Pancreas (tissue), 10 donors: ENCODE measurements at places on chromosomes 1 and 21. TPM values are rescaled to one million over a fixed set of nuclear protein-coding genes. Genes with fewer than 3 reads are reported as not detected.
A peak's percentile ranks its signal among the peaks of the same experiment; 100 is the strongest.

EFNA1 gene
- total RNA-seq = 21.1 TPM

GBP7 gene
- not detected for total RNA-seq

GRCh38 chr1:8472668-8473067 lies 154.8 kb downstream of the SLC45A1 start:
- no peak overlapping the region for H3K4me3 ChIP-seq
- DNase-seq = no peak
- no peaks in the 10 kb centered on the region for H3K36me3 ChIP-seq
- H3K4me1 ChIP-seq = peaks cover 7% of the 10 kb centered on the region

LIPI gene
- not detected for total RNA-seq

RHEX gene
- total RNA-seq = 1.7 TPM

DNA sequence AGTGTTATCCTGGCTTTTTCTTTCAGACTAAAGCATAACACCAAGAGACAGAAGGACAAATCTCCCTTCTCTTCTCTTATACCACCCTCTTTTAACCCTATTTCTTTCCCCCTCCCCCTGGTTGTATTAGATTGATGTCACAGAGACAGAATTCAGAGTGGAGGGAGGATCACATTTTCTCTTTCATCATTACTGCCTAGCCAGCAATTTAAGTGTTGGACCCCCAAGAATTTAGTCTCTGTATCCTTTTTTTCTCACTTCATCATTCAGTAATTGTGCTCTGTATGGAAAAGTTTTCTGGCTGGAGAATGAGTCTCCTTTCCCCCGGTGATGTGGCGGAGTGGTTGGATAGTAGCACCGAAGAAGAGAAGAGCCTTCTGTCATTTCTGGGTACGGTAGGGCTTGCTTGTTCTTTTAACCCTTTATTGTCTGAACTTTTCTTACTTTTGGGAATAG lies 124.8 kb downstream of the CLEC20A start:
- H3K27me3 ChIP-seq = no peaks in the 10 kb centered on the region
- no peak overlapping the region for H3K4me3 ChIP-seq
- no peak for DNase-seq
- no peaks in the 10 kb centered on the region for H3K36me3 ChIP-seq
- no peaks in the 10 kb centered on the region for H3K4me1 ChIP-seq

AZIN2 gene
- 2.8 TPM for total RNA-seq

DNA sequence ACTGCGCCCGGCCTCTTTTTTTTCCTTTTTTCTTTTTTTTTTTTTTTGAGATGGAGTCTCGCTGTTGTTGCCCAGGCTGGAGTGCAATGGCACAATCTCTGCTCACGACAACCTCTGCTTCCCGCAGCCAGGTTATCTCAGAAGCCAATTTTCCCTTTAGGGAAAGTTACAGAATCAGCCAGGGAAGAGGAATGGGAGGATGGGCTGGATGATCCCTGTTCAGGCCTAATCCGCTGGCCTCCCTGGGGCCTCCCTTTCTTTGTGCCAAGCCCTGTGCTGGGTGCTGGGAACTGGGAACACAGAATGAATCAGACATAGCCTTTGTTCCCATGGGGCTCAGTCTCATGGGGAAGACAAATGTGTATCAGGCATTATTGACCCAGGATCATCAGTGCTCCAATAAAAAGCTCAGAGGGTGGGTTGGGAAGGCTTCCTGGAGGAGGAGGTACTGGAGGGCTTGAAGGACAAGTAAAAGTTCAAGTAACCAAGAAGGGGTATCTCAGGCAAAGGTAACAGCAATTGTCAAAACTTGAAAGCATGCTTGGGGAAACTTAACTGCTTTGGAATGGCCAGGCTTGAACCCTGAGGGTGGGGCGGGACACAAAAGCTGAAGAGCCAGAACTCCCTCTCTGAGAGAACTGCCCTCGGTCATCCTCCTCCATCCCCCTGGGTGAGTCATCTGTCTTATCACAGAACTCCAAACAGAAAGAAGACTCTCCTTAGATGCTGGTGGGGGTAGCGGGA lies 14.3 kb downstream of the ECHDC2 start:
- no peak overlapping the region for H3K4me3 ChIP-seq
- no peak overlapping the region for H3K27ac ChIP-seq
- no peaks in the 10 kb centered on the region for H3K27me3 ChIP-seq
- no peak for DNase-seq

DNA sequence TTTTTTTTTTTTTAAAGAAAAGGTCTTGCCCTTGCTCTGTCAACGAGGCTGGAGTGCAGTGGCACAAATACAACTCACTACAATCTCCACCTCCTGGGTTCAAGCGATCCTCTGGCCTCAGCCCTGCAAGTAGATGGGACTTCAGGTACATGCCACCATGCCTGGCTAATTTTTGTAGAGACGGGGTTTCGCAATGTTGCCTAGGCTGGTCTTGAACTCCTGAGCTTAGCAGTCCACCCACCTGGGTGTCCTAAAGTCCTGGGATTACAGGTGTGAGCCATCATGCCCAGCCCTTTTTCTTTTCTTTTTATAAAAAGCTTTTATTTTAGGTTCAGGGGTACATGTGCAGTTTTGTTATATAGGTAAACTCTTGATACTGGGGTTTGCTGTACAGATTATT lies 47.2 kb downstream of the TLR5 start:
- H3K4me1 ChIP-seq = no peaks in the 10 kb centered on the region
- no peak for DNase-seq
- H3K36me3 ChIP-seq = no peaks in the 10 kb centered on the region
- no peak overlapping the region for H3K4me3 ChIP-seq
- H3K27ac ChIP-seq = no peak overlapping the region
- H3K27me3 ChIP-seq = no peaks in the 10 kb centered on the region

GRCh38 chr1:178733972-178734371 lies 8.9 kb downstream of the RALGPS2 start:
- H3K27me3 ChIP-seq = no peaks in the 10 kb centered on the region
- no peak overlapping the region for H3K4me3 ChIP-seq
- H3K27ac ChIP-seq = no peak overlapping the region
- H3K4me1 ChIP-seq = no peaks in the 10 kb centered on the region
- H3K36me3 ChIP-seq = no peaks in the 10 kb centered on the region

DNA sequence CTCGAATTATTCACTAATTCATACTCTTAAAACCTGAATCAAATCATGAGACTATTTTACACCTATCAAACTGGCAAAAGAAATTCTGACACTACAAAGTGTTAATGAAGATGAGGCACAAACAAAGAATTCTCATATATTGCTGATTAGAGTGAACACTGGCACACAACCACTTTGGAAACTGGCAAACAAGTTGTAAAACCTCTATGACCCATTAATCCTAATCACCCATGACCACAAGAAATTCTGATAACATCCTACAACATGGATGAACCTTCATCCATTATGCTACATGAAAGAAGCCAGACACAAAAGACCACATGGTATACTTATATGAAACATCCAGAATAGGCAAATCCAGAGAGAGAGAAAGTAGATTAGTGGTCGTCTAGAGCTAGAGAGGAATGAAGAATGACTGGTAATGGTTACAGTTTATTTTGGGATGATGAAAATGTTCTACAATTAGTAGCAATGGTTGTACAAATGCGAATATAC lies 8.5 kb downstream of the GPBP1L1 start:
- no peaks in the 10 kb centered on the region for H3K27me3 ChIP-seq
- no peak for DNase-seq
- H3K4me3 ChIP-seq = no peak overlapping the region
- H3K4me1 ChIP-seq = peaks cover 51% of the 10 kb centered on the region
- H3K36me3 ChIP-seq = no peaks in the 10 kb centered on the region

DNA sequence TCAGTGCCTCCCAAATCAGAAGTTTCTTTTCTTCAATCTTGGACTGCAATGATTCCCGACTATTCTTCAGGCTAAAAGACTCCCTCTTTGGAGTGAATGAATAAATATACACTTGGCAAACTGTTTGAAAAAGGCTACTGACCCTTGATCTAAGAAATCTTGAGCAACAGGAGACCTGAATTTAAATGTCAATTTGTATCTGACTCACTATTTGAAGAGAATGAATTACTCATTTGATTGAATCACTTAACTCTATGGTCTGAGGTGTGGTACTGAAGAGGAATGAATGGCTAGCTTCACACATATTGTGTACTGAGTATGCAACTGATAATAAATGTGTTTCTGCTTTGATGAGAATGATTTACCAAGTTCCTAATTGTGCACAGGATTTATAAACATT lies 4.6 kb upstream of the SMG7 start:
- no peak for DNase-seq
- H3K4me1 ChIP-seq = peaks cover 4% of the 10 kb centered on the region
- no peaks in the 10 kb centered on the region for H3K36me3 ChIP-seq
- H3K4me3 ChIP-seq = no peak overlapping the region
- no peaks in the 10 kb centered on the region for H3K27me3 ChIP-seq
- no peak overlapping the region for H3K27ac ChIP-seq

DNA sequence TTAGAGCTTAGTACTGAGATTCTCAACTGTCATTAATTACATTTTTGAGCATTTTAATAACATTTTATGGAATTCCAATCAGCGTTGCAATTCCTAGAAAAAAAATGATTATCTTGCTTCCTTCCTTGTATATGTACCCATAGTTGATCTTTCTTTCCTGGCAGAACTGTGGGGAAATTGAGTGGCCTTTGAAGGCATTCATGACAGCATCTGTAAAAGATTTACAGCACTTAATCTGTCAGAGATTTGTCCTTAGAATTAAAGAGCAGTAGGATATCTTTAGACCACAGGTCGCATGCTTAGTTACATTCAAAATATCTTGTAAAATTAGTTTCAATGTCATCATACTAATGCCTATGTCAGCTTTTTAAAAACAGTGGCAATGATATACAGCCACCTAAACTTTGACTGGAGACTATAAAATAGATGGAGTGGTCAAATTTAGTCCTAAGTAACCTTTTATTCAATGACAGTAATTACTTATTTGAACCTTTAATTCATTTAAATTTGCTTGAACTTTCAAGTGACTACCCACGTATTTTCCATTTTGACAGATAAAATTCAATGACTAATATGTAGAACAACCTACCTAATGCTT lies 692.0 kb downstream of the NCAM2 start:
- no peak overlapping the region for H3K27ac ChIP-seq
- no peak overlapping the region for H3K4me3 ChIP-seq
- DNase-seq = no peak
- no peaks in the 10 kb centered on the region for H3K27me3 ChIP-seq
- H3K4me1 ChIP-seq = no peaks in the 10 kb centered on the region
- H3K36me3 ChIP-seq = no peaks in the 10 kb centered on the region

FCN3 gene
- total RNA-seq = 2.1 TPM

TENT5C gene
- 68.1 TPM for total RNA-seq

GRCh38 chr1:10001016-10001665 lies 4.1 kb downstream of the RBP7 start:
- no peak overlapping the region for H3K27ac ChIP-seq
- H3K4me1 ChIP-seq = no peaks in the 10 kb centered on the region
- H3K27me3 ChIP-seq = peaks cover 3% of the 10 kb centered on the region
- no peaks in the 10 kb centered on the region for H3K36me3 ChIP-seq
- DNase-seq = no peak
- no peak overlapping the region for H3K4me3 ChIP-seq

CFHR5 gene
- not detected for total RNA-seq

GRCh38 chr1:229253151-229253974 lies 17.5 kb upstream of the RAB4A start:
- H3K4me1 ChIP-seq = no peaks in the 10 kb centered on the region
- peak overlapping the region; percentile 20 for H3K27ac ChIP-seq
- H3K36me3 ChIP-seq = no peaks in the 10 kb centered on the region
- DNase-seq = no peak
- H3K27me3 ChIP-seq = no peaks in the 10 kb centered on the region

- no peaks in the 10 kb centered on the region for H3K36me3 ChIP-seq
- H3K27ac ChIP-seq = no peak overlapping the region
- no peak overlapping the region for H3K4me3 ChIP-seq
- DNase-seq = no peak
Measured at GRCh38 chr1:22444856-22445255, 6.8 kb upstream of the ZBTB40 start.

GRCh38 chr21:25913479-25913878 lies 178.7 kb downstream of the GABPA start:
- no peaks in the 10 kb centered on the region for H3K27me3 ChIP-seq
- no peak overlapping the region for H3K27ac ChIP-seq
- H3K4me1 ChIP-seq = peaks cover 9% of the 10 kb centered on the region
- H3K36me3 ChIP-seq = no peaks in the 10 kb centered on the region

GRCh38 chr1:147613506-147613905 lies 56.8 kb downstream of the ACP6 start:
- no peaks in the 10 kb centered on the region for H3K27me3 ChIP-seq
- H3K4me3 ChIP-seq = no peak overlapping the region
- no peaks in the 10 kb centered on the region for H3K4me1 ChIP-seq
- H3K27ac ChIP-seq = no peak overlapping the region
- H3K36me3 ChIP-seq = peaks cover 10% of the 10 kb centered on the region
